AG04450 (cell line): ENCODE measurements at places on chromosomes 16 and 17.

DNA sequence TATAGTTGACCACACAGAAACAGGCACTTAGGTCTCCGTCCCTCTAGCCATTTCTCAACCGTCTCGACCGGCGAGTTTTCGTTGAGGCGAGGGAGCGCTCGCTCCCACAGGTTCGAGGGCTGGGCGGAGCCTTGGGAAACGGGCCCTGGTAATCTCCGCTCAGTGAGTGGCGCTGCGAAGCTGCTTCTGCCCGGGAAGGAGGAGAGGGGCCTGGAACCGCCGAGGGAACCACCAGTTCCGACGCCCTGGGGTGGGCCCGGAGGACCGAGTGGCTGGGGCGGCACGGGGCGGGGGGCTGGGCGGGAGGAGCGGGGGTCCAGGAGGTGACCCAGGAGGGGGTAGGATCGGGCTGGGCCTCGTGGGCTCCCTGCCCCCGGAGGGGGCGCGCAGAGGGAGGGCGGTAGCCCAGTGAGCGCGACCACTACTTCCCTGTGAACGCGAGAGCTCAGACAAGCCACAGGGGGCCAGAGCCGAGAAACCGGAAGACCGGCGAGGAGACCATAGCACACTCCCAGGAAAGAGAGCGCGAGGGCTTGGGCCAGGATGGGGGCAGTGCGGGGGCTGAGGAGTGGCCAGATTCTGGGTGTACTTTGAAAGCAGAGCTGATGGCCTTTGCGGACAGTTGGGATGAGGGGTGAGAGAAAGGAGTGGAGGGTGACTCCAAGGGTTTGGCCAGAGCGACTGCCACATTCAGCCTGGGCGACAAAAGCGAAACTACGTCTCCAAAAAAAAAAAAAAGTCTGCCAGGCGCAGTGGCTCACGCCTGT, 29.9 kb upstream of the ARL4D start:
- DNase-seq: no peak

GRCh38 chr17:42025191-42025579, 5.3 kb downstream of the NKIRAS2 start:
- no peak for DNase-seq

GRCh38 chr17:67244431-67245072, 444 bp downstream of the HELZ start:
- DNase-seq: no peak

GRCh38 chr17:82021900-82022309, 773 bp downstream of the CENPX start:
- no peak for DNase-seq

DNA sequence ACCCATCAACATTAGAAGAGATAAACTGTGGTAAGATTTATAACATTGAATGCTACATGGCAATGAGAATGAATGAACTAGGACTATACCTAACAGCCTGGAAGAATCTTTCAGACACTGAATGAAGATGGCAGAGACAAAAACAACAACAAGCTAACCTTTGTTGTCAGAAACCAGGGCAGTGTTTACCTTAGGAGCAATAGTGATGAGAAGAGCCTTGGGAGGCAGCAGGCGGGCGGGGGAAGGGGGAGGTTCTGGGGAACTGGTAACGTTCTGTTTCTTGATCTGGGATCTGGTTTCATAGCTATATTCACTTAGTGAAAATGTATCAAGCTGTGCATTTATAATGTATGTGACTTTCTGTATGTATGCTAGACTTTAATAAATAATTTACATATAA, 139.0 kb upstream of the TNRC6C start:
- no peak for DNase-seq

- no peak for DNase-seq
These were observed 52.6 kb downstream of the RAB11FIP4 start for GRCh38 chr17:31444026-31444425.

- DNase-seq: no peak
These were observed 806 bp downstream of the RAD51C start for GRCh38 chr17:58693208-58693607.

- DNase-seq: no peak
These were observed 349 bp upstream of the SLC6A2 start for GRCh38 chr16:55655381-55655896.

DNA sequence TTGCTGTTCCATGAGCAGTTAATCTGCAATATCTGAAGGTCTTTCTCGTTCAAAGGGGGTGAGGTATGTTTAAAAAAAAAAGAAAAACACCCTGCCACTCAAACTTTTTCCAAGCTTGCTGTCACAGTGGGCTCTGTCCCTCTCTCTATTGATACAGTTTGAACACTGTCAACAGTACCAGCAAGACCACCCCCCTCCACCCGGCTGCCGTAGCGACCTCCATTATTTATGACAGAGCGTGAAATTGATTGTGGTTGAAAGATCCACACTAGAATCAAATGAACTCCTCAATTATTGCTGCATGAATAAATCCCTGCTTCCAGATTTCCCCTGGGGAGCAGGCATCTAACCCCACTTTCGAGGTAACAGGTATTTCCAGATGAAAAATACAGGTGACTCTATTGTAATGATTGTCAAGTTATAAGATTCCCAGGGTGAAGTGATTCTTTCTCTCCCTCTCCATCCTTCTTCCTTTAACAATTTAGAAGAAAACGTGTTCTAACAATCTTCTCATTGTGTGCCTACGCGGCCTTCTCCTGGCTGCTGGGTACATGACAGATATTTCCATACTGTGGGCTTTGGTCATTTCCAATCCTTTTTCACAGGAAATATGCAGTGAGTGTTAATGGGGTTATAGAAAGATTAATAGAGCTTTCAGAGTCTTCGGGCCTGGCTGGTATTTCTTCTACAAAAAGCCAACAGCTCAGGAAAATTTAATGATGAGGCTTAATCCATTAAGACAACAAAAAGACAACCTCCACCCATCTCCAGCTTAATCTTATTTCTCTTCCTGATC, 135.7 kb upstream of the C16orf82 start:
- no peak for DNase-seq

DNA sequence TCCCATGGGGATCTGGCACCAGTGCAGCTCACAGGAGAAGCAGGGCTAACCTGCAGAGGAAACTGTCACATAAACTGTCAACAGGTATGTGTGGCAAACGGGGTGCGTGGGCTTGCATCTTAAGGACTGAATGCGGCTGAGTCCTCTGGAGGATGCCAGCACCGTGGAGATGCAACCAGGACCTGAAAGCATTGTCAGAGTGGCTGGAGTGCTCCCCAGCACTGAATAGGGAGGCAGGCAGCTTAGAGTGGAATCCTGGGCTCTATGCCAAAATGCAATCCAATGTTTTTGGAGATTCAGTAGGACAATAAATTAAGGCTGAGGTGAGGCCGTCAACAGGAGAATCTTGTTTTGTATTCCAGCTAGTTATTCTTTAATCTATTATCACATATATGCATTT, 21.3 kb upstream of the SALL1 start:
- DNase-seq: no peak

DNA sequence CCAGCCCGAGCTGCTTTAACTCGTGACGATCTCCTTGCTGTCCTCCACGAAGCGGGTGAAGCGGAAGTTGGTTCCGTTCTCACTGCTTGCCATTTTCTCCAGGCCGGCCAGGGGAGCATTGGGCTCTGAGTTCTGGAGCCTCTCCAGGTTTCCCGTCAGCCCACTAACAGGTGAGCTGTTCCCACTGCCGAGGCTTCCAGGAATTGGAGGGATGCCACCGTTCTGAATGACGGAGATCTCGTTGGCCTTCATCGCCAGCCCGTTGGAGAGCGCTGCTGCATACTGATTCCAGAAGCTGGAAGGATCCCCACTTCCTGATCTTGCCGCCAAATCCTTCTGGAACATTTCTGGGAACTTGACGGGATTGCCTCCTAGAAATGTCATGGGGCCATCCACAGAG, 14.0 kb downstream of the SALL1 start:
- no peak for DNase-seq

- DNase-seq: no peak
These were observed 113.6 kb downstream of the RAP1GAP2 start for GRCh38 chr17:2909846-2910234.

DNA sequence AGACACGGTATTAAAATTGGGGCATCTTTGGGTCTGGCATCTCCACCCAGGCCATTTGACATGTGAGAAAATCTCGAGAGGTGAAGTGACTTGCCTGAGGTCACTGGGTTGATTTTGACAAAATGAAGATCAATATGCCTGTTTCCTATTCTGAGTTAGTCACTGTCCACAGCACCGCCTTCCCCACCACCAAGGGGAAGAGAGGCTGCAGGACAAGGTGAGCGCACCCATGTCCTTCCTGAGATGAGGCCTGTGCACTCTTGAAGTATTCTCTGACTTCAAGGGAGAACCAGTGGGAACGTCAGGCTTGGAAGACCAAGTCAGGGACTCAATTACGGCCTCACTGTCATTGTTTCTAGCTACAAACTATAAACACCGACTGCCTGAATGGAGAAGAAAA, 49.9 kb upstream of the WSB1 start:
- no peak for DNase-seq

DNA sequence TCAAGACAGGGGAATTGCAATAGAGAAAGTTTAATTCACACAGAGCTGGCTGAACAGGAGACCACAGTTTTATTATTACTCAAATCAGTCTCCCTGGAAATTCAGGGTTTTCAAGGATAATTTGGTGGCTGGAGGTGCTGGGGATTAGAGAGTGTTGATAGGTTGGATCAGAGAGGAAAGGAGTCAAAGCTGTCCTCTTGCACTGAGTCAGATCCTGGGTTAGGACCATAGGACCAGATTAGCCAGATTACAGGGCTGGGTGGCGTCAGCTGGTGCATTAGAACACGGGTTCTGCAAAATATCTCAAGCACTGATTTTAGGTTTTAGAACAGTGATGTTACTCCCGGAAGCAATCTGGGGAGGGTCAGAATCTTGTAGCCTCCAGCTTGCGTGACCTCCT, 1.8 kb upstream of the NSMCE1 start:
- no peak for DNase-seq

DNA sequence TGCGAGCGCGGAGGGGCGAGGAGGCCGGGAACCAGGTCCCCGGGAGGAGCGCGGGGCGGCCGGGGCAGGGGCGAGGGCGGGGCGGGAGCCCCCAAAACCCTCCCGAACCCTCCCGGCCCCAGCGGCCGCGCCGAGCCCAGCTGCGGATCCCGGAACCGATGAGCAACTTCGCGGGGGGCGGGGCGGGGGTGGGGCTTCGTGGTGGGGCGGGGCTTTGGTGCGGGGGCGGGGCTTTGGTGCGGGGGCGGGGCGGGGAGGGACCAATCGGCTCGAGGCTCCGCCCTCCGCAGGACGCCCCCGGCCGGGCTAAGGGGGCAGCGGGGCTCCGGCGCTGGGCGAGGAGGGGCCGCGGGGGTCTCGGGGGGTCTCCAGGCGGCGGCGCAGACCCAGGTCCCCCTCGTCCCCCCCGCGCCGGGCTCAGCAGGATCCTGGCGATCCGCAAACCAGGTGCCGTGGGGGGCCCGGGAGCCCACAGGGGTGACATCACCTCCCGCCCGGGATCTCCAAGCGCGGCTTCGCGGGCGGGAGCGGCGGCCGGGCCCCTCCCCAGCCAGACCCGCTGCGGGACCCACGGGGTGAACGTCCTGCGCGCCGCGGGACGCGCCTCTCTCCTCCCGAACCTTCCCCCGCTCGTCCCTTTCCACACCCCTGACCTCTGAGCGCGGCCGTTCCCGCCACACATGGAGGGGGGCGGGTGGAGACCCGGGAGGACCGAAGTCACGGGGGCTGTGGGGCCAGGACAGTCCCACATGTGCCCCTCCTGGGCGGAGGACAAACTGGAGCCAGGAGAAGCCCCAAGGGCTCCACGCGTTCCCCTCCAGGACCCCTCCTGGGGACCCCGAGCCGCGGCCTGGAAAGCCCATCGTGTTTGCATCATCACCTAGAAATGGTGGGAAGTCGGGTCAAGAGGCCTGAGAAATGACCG, at the start of gene ABR:
Gene ABR, minus strand, starts transcription at position 164 of the 925 bp plus-strand sequence. CDS start 254 bp downstream, outside the sequence.
- no peak for DNase-seq

- no peak for DNase-seq
These were observed 2.7 kb downstream of the RUSF1 start for GRCh38 chr16:31505483-31505882.

DNA sequence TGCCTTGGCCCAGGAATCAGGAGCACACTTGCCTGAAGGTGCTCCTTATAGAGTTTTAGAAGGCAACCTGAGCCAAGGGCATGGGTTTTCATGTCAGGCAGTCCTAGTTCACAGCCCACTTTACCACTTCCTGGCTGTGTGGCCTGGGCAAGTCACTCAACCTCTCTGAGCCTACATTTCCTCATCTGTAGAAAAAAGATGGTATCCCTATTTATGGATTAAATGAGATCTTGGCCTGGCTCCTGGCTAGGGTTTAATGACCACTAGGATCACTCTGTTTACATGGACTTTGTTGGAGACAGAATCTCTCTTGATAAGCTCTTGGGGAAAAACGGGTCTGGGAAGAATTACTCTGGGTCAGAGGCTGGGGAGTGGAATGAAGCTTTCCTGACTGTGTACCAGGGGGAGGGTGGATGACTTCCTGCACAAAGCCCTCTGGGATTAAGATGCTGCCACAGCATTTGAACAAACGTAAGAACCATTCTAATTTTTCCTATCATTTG, 2.3 kb downstream of the MT2A start:
- DNase-seq: no peak

DNA sequence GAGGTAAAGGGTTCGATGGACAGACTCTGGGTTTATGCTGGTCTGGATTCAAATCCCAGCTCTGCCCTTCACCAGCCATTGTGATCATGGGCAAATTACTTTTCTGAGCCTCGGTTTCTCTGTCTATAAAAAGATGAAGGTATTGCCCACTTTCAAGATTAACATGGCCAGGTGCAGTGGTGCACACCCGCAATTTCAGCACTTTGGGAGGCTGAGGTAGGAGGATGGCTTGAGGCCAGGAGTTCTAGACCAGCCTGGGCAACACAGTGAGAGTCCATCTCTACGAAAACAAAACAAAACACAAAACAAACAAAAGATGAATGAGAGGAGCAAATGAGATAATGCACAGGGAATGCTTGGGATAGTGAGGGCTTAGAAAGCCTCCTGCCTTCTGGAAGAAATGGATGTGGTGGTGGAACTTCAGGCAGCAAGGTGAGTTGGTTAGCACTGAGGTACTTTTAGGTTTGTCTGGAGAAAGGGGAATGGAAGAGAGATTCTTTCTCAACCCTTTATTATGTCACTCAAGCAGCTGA, 8.5 kb downstream of the ADGRG3 start:
- no peak for DNase-seq

GRCh38 chr17:40032322-40033320, 17.4 kb downstream of the CSF3 start:
- no peak for DNase-seq

- no peak for DNase-seq
These were observed 842 bp upstream of the CALB2 start for GRCh38 chr16:71357681-71358080.

DNA sequence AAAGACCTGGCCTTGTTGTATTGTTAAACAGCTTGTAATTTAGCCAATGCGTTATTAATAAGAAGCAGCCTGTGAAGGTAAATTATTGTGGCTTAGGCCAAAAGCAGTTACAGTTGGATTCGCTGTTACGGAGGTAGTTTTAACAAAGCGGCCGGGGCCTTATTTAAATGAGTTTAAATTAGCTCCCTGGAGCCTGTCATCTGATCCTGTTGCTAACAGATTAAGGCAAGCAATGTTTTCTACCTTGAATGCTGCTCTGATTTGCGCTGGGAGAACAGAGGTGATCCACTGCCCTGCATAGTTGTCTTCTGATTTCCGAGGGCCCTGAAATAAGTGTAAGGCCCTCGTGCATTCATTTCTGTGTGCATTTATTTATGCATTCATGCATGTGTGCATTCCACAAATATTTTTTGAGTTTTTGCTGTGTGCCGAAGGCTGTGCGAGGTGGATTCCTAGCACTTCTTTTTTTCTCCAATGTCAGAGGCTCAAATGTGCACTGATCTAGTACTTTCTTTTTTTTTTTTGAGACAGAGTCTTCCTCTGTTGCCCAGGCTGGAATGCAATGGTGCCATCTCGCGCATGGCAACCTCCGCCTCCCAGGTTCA, 10.9 kb downstream of the SEC14L5 start:
- DNase-seq: no peak
